ENCODE measurements at places on chromosomes 2 and 18.

DNA sequence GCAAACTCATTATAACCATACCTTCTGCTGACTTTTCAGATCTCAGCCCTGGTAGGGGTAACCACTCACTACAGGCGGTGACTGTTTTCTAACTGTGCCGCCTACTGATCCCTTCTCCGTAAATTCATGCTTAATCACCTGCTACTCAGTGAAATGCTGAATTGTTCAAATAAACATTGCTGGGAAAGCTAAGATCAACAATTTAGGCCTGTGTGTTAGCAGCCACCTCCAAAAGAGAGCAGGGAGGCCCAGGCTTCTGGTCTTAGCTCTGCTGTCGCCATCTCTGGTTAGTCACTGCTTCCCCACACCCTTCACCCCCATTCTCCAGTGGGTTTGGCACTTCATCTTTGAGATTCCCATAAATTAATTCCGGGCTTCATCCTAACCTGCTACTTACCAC lies 21.8 kb upstream of the NT5C1B start:
- DNase-seq: no peak

- DNase-seq: no peak
Measured at GRCh38 chr2:203892207-203892606, 24.6 kb downstream of the CTLA4 start.

GRCh38 chr2:190277234-190278112 lies 42.2 kb downstream of the HIBCH start:
- DNase-seq: no peak

DNA sequence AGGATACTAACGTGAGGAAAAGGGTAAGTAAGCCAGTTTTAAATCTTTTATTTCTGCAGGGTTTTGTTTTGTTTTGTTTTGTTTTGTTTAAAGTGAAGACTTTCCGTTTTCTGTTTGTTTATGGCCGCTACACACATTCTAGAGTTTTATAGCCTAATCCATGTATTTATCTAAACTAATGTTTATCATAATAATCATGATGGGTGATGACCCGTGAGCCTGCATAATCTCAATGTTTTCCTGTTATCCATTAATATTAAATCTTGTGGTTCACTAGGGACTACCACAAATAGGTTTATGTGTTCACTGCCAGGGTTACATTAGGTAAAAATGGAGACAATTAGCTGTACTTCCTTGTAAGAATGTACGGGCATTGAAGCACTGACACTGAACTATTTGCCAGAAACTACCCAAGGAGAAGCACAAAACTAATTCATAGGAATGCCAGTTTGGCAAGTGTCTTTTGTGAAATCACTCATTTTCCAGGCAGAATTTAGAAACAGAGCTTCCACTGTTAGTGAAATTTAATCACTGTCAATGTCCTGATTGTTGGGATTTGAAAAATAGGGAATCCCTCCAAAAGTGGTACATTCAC lies 574.8 kb downstream of the LRP1B start:
- no peak for DNase-seq

- DNase-seq: no peak
Measured at GRCh38 chr2:85458601-85459563, 40.4 kb downstream of the SH2D6 start.

DNA sequence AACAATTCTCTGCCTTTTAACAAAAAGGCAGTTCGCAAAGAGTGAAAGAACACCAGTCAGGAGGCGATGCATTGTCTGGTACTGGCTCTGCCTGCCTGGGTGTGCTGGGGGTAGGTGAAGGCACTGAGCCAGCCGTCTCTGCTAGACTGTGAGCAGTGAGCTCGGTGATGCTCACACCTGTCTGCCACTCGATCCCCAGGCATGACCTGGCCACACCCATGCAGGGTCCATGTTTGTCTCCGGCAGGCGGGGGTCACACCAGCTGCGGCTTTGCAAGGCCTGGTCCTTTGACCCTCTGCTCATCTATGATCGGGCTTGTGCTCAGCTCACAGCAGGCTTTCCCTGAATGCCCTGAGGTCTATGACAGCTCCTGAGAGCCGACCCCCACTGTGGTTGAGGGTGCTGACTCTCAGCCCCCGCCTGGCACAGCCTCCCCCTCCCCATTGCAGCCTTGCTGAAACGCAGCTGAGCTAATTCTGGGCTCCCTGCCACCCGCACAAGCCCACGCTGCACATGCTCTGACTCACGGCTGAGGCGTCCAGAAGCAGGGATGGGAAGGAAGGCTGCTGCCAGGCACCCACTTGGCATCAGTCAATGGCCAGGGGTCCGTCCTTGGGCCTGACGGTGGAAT lies 23.7 kb downstream of the CRACDL start:
- no peak for DNase-seq

DNA sequence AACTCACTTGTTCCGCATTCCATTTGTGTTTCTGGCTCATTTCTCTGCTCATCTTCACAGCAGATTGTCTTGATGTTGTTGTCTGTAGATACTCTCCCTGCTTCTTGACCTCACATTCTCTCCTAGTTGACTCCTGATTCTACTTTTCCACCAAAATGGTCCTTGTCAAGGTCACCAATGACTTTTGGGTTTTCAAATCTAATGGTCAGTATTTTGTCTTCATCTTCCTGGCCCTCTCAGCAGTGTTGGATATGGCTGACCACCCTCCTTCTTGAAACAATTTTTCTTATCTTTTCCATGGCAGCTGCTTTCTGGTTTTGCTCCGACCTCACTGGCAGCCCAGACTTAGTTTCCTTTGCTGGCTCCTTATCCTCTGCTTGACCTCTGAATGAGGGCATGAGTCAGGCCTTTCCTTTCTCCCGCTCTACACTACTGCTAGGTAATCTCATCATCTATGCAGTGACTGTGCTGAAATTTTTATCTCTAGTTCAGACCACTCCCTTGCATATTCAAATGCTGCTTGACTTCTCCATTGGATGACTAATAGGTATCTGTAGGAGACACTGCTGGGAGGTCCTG lies 386.6 kb upstream of the SPRED2 start:
- DNase-seq: no peak

GRCh38 chr2:120625865-120626560 lies 109.7 kb upstream of the GLI2 start:
- DNase-seq: no peak

- DNase-seq: no peak
Measured at GRCh38 chr2:37616677-37617005, 54.8 kb downstream of the CDC42EP3 start.

DNA sequence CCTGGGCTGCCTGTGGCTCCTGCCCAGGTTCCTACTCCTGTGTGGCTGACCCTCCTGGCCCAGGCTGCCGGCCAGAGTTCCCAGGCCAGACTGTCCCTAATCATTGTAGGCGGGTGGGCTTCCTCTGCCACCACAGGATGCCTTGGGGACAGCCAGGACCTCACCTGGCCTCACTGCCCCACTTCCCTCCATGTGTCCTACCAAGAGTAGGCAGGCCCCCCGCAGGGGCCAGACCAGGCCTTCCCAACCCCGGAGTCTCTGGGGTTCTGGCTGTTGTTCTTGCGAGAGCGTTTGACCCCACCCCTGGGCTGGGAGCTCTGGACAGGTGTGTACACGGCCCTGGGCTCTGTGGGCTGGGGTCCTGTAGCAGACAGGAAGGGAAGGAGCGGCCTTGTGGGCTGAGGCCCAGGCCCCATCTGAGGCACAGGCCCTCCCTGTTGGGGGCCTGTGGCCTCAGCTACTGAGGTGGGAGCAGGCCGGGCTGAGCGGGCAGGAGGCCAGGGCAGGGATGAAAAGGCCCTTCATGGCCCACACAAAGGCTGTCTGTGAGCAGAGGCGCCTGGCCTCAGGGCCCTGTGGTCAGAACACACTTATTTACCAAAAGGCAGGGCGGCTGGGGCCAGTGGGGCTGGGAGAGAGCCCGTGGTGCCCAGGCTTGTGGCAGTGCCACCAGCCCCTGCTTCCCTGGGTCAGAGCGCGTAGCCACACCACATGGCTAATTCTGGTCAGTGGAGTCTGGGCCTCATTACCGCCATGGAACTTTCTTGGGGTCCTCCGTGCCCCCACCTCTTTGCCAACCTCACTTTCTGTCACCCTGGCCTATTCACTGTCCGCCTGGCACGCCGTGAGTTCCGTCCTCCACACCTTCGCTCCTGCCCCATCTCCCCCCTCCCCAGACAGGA lies 2.0 kb downstream of the SNORC start:
- DNase-seq: no peak

DNA sequence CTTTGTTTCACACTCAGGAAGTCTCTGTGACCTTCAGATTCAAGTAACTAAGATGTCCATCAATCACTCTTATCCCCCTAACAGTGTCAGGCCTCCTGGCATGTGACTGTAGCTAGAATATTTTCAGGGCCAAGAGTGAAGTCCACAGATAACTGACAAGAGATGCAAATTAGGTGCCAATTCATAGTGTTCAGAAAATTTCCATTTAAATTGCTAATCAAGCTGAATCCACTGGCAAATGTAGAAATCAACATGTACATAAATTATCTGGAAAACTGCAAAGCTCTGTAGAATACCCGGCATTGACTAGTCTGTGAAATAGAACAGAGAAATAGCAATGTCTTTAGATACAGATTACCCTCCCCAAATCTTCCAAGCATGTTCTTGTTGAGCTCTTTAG lies 38.6 kb upstream of the ARL4C start:
- DNase-seq: no peak

- DNase-seq: no peak
Measured at GRCh38 chr2:27356056-27356381, 545 bp downstream of the GTF3C2 start.

DNA sequence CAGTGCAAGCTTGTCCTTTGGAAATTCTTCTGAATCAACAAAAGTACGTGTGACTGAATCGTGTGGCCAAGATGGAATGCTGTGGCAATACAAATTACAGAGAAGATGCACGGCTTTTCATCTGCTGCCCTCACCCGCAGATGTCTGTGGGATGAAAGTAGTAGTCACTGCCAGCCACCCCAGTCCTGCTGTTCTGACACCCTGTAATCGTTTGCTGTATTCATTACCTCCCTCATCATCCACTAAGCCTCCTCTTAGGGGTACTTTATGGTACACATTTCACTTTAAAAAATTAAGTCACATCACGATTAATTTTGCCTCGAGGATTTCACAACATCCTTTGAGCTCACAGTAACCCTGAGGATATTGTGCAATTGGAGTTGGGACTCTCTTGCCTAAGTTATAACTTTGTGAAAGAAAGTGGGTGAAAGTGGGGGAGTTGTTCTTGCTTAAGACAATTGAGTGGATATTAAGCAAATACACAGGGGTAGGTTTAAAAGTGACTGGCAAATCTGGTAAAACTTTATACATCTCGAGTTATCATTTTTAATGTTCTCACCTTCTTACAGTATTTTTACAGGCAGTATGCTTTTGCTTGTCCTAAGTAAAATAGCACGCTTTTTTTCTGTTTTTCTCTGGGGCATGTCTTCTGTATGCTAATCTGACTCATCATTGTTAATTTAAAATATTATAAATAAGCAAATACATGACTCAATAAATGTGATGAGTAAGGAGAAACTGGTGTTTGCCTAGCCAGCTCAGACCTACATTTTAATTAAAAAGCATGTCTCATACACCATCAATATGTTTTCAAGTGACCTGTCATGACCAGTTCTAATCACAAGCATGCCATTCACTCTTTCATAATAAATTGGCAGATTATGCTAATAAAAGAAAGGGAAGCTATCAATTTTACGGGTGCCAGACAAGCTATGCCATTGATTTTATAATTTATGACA lies 680.9 kb downstream of the IRS1 start:
- DNase-seq: no peak

GRCh38 chr2:187912950-187913349 lies 358.7 kb upstream of the TFPI start:
- DNase-seq: no peak

DNA sequence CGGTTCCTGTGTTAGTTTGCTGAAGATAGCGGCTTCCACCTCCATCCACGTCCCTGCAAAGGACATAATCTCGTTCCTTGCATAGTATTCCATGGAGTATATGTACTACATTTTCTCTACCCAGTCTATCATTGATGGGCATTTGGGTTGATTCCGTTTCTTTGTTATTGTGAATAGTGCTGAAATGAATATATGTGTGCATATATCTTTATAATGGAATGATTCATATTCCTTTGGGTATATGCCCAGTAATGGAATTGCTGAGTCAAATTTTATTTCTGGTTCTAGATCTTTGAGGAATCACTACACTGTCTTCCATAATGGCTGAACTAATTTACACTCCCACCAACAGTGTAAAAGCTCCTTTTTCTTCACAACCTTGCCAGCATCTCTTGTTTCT lies 255.4 kb upstream of the CDH2 start:
- DNase-seq: no peak

DNA sequence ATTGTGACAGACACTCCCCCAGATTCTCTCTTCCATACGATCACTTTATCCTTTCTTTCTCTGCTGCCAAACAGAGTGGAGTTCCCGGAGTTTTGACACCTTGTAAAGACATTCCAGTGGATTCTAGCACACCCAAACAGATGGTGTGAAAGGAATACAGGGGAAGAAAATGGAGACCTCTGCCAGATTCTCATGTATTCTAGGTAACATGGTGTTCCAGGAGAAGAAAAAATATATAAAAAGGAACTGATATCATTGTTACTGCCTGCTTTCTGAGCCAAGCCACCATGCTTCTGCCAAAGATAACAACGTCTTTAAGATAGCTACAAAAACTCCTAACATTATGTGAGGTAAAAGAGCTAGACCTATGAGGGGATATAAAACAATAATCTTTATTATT lies 136.5 kb downstream of the TXNL1 start:
- DNase-seq: no peak
